Mononuclear cell (primary cell): ENCODE measurements at places on chromosomes 3 and 15. TPM values are rescaled to one million over a fixed set of nuclear protein-coding genes. Genes with fewer than 3 reads are reported as not detected.

The IGSF10 gene
- total RNA-seq = 0.10 TPM

The CCR8 gene
- 2.2 TPM for total RNA-seq

The CPN2 gene
- total RNA-seq = not detected

The IQCH gene
- 0.42 TPM for total RNA-seq

The UROC1 gene
- total RNA-seq = not detected

The MKRN3 gene
- total RNA-seq = 1.6 TPM

The CADPS gene
- total RNA-seq = under 0.01 TPM

The MRAS gene
- total RNA-seq = 5.8 TPM

The SLC28A2 gene
- not detected for total RNA-seq

The RASGRP1 gene
- total RNA-seq = 64.9 TPM

The GPR62 gene
- 0.10 TPM for total RNA-seq

The ISG20 gene
- total RNA-seq = 37.8 TPM
